ENCODE measurements at places on chromosomes 2 and 18.

DNA sequence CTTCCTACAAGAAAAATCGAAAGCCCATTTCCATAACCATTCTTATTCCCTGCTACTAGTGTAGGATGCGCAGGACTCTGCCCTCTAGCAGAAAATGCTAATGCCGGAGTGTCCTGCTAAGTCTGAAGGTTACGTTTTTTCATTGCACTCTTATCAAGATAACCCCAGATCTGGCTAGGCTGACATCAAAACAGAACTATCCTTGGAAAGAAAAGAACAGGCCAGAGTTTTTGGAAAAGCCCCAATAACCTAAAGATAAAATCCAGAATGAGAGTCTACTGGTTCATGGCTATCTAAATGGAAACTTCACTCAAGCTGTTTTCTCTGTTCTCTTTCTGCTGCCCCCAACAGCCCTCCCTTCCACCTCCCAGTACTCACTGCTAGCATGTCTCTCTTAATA lies 913 bp downstream of the RNF152 start:
- no peak for DNase-seq

GRCh38 chr2:85741833-85742455 lies 11.8 kb upstream of the ATOH8 start:
- peak; percentile 81 for DNase-seq

GRCh38 chr2:203886661-203887151 lies 19.1 kb downstream of the CTLA4 start:
- DNase-seq, result no peak

DNA sequence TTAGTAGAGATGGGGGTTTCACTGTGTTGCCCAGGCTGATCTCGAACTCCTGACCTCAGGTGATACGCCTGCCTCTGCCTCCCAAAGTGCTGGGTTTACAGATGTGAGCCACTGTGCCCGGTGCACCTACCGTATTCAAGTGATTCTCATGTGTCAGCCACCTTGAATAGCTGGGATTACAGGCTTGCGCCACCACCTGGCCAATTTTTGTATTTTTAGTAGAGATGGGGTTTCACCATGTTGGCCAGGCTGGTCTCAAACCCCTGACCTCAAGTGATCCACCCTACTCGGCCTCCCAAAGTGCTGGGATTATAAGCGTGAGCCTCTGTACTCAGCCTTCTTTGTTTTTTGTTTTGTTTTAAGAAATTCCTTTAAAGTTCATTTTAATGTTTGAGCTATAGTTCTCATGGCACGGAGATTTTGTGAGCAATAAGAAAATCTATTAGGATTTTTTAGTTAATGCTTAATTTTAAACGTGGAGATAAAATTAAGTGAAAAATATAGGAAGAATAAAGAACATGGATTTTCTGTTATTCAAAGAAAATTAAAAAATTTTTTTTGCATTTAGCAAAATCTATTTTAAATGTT lies 242.6 kb downstream of the PHLPP1 start:
- DNase-seq, result no peak

DNA sequence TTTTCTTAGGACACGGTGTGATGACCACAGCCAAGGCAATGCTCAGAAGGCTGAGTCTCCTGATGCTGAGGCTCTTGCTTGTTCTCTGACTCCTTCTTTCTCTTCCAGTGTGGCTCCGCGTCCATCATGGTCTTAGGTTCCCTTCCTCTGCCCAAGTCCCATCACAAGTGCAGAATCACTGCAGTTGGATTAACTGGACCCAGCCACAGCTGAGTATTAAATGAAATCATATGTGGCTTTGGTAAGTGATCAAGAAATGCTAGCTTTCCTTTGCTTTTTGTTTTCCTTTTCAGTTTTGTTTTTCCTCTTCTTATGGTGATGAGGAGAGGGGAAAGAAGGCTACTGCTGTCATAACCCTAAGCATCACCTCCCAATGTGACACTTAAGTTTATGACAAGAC lies 375.8 kb downstream of the INSIG2 start:
- DNase-seq, result no peak

DNA sequence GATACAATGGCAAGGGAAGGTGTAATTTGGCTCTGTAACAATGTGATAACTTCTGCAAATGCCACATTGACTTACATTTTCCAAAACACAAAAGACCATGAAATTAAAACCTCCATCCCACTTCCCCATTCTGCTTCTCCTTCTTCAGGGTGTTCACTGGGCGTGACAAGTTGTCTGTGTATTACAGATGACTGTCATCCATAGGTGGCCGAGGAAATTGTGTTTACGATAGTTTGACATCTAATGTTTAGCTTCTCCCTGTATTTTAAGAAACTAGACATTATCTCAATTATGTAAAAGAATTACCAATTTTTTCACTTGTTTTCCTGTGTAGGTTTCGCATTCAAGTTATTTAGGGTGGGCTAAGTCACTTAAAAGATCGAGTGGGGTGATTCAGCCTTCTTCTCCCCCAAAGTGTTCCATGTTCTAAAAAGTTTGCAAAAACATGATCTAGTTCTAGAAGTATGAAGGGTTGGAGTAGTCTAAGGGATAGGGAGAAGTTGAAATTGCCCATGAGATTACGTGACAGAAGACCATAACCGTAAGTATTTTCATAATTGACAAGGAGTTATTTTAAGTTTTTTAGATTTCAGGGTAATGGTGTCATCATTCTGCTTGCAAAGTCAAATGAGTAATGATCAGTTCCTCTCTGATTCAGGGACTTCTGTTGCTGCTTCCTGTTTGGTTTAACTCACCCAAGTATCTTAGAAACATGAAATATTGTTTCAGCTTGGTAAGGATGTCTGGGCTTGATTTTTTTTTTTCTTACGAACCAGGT lies 25.2 kb upstream of the CYTIP start:
- DNase-seq, result peak; percentile 73

All from amniotic stem cell (primary cell).